ENCODE measurements at places on chromosomes 1 and 21. TPM values are rescaled to one million over a fixed set of nuclear protein-coding genes. Genes with fewer than 3 reads are reported as not detected.

The EFHD2 gene
- total RNA-seq: 45.6 TPM

The FBLIM1 gene
- total RNA-seq: not detected

The CLDN17 gene
- not detected for total RNA-seq

The GPR3 gene
- total RNA-seq: 1.1 TPM

The NTNG1 gene
- 0.96 TPM for total RNA-seq

The PERM1 gene
- not detected for total RNA-seq

The MRPS14 gene
- total RNA-seq: 45.7 TPM

The CLCA1 gene
- not detected for total RNA-seq

DNA sequence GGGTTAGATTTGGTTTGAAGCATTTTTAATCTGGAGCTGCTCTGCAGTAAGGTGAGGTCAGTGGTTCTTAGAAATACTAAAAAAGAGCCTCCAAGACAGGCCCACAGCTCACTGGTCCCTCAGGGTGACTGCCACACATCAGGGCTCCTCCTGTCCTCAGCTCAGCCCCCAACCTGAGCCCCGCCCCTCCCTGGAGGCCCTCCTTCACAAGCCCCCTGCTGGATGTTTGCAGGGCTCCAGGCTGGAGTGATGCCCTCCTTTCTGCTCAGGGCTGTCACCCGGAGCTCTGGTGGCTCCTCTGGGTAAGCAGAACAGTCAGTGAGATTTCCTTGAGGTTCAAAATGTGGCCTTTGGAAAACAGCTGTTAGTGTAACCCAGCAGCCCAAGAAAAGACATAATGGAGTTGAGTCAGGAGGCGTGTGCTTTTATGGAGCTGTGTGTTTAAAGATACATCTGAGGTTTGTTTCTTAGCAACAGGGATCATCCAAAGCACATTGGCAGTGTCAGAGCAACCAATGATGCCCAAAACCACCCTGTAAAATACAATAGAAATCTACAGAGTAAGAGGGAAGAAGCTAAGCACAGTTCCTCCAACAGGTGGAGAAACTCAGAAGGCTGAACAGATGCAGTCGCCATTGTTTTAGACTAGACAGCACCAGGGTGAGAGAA is 21.4 kb downstream of the STUM start:
- peak; percentile 55 for DNase-seq

DNA sequence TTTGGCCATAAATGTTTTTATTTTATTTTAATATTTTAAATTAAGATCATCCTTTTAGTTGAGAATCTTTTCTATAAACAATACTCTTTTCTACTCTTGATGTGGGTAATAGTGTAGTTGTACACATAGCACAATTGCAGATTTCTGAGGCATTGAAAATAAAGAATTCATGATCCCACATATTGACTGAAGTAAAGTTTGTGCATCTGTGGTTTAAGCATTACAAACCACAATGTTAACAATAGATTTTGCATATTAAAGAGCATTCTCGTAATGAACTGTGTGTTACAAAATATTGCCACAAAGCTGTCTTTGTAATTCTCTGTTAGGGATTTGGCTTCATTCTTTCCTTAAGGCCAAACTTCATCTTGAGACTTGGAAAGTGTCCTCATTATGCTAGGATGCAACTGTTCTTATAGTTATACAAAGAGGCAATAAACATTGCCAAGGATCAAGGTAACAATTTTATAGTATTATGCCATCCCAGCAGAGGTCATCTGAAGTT is 256.8 kb downstream of the OLFM3 start:
- no peak for DNase-seq

DNA sequence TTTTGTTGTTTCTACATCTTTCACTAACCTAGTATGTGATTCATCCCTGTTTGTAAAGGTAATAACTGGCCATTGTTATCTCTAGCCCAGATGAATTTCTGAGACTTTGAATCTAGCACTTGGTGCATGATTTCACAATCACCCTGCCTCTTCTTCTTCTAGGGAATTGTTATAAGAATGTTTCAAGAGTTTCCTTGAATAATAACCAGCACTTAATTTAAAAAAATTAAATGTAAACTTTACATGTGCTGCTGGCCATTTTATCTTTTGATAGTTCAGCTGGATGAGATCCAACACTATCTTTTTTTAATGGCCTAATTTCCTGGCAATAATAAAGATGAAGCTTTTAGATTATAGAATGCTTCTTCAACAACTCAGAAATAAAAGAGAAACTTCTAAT is 31.8 kb downstream of the UBE2U start:
- DNase-seq: no peak

DNA sequence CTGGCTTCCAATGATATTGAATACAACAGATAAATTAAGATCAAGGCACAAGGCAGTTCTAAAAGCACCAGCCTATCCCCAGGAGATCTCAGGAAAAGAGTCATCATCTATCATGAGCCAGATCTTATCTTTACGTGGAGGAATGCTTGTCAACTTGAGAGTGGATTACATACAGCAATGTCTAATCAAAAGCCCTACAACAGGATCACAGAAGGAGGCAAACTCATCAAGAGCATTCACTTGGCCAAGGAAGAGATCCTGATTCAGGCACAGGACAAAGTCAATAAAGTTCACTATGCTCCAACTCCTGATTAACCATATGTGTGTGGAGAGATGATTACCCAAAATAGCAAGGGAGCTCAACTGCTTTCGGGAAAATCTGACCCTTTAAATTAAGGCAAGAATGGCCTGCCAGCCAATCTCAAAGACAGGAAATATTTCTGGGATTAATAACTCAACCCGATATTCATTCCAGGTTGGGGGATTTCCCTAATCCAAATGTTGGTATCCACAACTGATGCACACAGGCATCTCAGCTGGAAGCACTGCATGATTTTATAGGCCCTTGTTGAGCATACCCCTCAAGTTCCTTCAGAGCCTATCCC is 33.7 kb downstream of the TBX15 start:
- no peak for DNase-seq

DNA sequence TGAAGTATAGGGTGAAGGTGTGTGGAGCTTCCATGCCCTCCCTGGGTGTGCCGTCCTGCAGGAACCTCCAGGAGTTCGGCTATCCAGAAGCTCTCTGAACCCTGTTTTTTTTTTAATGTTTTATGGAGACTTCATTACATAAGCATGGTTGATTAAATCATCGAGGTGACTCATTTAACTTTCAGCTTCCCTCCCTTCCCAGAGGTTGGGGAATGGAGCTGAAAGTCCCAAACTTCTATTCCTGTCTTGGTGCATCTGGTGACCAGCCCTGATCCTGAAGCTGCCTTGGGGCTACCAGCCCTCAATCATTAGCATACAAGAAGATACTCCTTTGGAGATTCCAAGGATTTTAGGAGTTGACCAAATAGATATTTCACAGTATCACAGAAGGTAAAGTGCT is 9.5 kb downstream of the RRP15 start:
- no peak for DNase-seq

GRCh38 chr21:42389449-42389835 is 6.4 kb downstream of the TMPRSS3 start:
- DNase-seq: no peak

- no peak for DNase-seq
Observed at GRCh38 chr1:26277719-26278118, 2.2 kb upstream of the SH3BGRL3 start.

DNA sequence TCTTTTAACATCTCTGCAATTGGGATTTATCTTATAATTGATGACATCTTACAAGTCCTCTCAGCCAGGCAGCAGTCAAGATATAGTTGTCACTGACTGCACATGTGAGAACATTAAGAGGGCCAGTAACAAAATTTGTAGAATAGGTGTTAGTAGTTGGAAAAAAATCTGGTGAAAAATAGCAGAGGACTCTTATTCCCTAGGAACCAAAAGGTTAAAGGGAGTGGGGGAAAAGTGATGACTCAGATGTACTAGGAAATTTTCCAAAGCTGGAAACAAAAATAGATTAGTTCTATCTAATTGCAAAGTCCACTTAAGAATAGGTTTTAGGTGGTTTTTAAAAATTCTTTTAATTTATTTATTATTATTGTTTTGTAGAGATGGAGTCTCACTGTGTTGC is 3.6 kb downstream of the NUP210L start:
- DNase-seq: no peak

DNA sequence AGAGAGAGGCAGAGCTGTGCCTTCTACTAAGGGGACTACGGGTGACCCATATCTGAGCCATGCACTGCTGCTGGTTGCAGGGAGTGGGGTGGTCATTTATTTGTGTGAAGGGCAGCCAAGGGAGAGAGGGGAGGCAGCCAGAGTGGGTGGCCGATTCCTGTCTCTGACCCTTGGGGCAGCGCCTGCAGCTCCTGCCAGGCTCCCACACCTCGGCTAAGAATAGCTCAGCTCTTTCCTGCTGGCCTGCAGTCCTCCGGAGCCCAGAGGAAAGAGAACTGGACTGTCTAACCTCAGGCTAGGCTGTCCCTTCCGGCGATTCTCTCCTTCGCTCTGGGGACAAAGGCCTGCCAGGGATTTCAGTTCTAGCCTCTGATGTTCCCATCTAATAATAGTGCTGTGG is 11.6 kb upstream of the CD34 start:
- no peak for DNase-seq

DNA sequence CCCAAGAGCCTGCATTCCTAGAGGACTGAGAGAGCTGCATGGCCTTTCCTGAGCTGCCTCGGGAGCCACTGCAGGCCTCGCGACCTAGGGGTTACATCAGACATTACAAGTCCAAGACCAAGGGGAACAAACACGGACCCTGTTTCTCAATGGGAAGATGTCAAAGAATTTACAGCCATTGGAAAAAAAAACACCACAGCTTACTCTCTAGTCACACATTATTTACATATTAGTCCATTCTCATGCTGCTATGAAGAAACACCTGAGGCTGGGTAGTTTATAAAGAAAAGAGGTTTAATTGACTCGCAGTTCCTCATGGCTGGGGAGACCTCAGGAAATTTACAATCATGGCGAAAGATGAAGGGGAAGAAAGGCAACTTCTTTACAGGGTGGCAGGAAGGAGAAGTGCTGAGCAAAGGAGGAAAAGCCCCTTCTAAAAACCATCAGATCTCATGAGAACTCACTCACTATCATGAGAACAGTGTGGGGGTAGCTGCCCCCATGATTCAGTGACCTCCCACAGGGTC is 8.4 kb upstream of the PRMT2 start:
- DNase-seq: no peak

- DNase-seq: no peak
Observed at GRCh38 chr1:182666706-182667105, 17.7 kb downstream of the RGS8 start.

GRCh38 chr1:25906644-25907300 is 553 bp upstream of the STMN1 start:
- peak; percentile 44 for DNase-seq

DNA sequence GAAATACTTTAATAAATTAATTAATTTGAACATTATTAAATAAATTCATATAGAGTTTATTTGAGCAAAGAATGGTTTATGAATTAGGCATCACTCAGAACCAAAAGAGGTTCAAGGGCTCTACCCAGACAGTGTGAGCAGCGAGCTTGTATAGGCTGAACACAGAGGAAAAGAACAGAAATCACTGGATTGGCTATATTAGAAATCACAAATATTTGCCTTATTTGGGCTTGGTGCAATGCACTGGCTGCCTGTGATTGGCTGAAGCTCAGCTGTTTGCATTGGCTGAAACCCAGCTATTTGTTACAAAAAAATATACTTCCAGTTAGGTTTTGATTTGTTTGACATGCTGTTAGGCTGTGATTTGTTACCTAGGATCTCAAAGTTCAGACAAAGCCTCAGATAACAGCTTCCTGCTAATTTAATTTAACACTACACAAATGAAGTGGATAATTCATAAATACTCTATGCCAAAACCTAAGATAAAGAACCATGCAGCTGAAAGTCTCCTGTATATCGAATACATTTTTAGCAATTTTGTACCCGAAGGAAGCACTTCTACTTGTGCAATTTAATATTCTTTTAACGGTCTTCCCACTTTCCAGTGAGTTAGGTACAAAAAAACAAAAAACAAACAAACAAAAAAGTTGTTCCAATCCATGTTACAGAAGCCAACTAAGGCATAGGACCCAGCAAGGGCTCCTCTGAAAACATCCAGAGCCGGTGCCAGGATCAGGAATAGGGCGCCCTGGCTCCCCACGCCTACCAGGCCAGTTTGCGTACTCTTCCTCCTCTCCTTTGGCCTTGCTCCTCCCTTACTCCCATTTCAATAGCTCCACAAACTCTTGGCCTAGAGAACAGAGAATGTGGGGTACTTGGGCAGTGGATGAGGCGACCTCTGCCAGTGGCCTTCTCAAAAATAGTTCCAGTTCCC is 179.1 kb downstream of the DUSP10 start:
- DNase-seq: no peak

DNA sequence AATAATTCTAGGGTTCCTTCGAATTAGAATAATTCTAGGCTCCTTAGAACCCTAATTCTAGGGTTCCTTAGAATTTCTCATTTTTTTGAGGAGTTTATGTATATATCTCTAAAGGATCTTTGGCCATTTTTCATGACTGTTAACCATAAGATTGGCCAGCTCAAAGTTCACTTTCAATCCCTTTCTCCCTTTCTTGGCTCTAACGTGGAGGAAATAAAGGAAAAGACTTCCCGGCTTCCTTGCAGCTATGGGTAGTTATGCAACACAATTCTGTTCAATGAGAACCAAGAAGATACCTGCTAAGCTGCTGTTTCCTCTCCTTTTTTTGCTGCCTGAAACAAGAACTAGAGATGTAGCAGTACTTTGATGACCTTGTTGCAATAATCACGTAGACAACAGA is 27.2 kb downstream of the SLC35A3 start:
- DNase-seq: no peak

DNA sequence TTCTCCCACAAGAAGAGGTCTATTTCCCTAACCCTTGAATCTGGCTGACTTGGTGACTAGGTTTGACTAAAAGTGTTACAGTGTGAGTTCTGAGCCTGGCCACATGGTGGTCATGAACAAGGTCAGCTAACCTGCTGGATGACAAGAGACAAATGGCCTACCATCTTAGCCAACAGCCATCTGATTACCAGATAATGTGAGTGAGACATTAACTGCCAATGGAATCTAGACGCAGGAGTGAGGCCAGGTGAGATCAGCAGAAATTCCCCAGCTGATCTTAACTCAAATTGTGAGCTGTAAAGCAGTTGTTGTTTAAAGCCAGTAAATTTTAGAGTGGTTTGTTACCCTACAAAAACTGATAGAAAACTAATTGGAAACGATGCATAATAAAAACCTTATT is 320.0 kb downstream of the BRINP2 start:
- DNase-seq: no peak

GRCh38 chr21:44940116-44940631 is 345 bp downstream of the SLX9 start:
- DNase-seq: no peak

- no peak for DNase-seq
Observed at GRCh38 chr1:25051504-25051903, 121.4 kb upstream of the RUNX3 start.

- no peak for DNase-seq
Observed at GRCh38 chr1:209513226-209513625, 70.3 kb upstream of the CAMK1G start.

Measured in activated CD8-positive, alpha-beta T cell treated with anti-CD3 and anti-CD28 coated beads for 36 hours (primary cell).